ENCODE measurements at places on chromosomes 6 and 20.
A peak's percentile ranks its signal among the peaks of the same experiment; 100 is the strongest.

DNA sequence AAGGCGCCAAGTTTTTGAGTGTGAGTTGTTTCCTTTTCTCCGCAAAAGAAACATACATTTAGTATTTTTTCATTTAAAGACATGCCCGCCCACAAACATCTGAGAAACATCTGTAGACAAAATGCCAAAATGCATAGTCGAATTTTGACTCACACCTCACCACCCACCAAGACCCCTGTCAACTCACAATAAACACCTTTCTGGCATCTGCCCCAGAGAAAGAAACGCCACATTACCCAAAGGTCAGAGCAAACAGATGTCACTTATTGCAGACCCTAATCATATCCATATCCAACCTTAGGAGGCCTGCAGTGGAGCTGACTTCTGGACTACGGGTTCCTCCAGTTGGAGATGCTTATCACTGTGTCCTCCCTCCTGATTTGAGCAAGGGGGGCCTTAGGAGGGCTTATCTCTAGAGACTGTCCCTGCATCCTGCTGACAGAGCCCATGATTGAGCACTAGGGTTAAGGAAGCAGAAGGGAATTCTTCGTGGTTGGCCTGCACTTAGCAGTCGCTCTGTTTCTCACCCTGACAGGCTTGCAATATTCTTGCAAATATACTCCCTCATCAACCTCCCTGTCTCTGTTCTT lies 90.5 kb upstream of the TBX18 start:
- no peak for DNase-seq

GRCh38 chr20:44646641-44647274 lies 4.7 kb downstream of the ADA start:
- DNase-seq = peak; percentile 22

DNA sequence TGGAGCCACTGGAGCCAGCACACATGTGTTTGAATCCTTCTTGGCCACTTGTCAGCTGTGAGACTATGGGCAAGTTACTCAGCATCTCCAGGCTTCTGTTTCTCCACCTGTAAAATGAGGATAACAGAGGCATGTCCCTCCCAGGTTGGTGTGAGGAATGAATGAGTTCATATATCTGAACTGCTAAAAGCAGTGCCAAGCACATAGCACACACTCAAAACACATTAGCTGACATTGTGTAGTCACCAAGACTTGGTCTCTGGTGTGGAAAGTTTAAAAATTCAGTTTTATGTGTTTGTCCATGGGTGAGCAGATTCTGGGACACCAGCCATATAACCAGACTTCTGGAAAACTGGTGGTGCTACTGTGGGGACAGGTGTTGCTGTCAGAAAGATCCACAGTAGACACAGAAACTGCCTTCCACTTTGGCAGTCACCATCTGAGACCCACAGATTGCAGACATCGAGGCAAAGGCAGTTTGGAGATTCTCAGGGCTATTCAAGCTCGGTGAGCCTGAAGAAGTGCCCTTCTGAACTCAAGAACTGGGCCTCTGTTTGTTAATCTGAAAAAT lies 115.8 kb downstream of the MRPL14 start:
- no peak for DNase-seq

DNA sequence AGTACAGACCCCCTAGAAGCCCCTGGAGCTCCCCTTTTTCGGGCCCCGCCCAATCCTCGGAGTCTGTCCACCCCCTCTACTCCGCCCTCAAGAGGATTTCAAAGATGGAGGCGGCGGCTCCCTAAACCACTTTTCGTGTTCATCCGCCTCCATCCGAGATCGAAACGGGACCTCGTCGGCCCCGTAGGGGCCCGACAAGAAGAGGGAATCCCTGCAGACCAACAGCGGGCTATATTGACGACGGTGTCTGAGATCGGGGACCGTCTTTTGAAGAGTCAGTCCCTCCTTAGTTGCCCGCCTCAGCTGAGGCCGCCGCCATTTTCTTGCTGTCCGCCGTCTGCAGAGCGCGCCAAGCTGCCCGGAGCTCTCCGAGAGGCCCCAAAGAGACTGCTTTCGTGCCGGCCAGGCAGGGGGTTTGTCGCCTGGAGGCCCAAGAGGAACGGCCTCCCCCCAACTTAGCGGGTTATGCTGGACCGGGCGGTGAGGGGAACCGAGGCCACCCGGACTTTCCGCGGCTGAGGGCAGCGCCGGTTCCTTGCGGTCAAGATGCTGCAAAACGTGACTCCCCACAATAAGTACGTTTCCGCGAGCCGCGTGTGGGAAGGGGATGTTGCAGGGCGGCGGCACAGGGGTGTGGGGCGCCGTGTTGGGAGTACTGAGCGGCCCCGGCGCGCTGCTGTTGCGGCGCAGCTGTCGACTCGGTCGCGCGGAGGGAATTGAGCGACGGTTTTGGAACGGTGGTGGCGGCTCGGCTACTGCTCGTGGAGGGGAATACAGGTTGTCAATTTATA lies 4.2 kb downstream of the BRD2 start:
- peak; percentile 54 for DNase-seq

GRCh38 chr6:44043479-44044153 lies 83.6 kb downstream of the MRPL14 start:
- DNase-seq = no peak

GRCh38 chr6:127177030-127177922 lies 58.8 kb downstream of the RSPO3 start:
- no peak for DNase-seq

DNA sequence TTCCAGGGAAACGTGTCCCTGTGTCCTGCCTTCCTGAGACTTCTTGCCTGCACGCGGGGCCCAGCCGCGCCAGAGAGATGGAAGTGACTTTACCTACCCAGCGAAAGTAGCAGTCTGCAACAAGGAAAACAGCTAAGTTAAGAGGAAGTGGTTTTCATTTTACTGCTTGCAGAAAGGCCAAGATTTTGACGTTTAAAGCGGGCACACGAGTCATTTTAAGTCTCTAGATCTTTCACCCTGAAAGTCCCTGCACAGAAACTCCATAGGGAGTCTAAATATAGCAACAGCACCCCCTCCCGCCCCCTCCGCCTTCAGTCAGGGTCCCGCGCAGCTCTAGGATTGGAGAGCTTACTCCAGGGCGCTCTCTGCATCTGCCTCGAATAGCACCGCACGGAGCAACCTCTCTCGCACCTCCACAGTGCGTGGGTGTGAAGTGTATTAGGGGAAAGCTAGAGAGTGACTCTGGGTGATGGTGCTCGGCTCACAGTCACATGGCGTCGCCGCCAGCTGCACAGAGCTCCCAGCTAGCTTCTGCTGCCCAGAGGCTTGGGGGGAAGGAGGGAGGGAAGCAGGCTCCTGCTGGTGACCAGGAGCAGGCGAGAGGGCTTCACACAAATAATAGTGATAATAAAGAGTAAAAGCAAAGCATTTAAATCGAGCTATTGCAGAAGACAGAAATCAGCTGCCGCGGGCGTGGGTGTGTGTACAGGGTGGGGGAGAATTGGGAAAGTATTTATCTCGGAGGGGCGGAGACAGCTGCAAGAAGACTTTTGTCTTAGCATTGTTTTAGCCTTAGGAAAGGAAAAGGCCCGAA lies 1.8 kb upstream of the KCNQ5 start:
- DNase-seq = peak; percentile 87

GRCh38 chr20:24395151-24395550 lies 74.3 kb upstream of the SYNDIG1 start:
- no peak for DNase-seq

DNA sequence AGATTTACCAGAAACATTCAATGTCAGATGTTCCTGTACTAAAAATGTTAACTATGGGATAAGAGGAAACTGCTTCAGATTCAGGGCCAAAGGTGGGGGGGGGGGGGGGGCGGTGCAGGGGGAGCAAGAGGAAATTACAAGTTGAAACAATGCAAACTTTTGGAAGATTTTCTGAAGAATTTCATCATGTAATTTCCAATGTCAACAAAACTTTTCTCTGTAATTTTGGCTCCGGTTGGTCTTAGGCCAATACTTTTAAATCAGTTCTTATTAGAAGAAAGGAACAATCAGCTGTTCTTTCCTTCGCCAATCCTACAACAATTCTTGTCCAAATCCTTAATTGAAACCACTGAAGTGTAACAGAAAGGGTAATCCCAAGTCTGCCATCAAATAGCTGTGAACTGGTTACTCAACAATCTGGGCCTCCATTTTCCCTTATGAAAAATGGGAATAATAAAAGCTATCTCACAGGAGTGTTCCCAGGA lies 13.1 kb downstream of the UQCC1 start:
- no peak for DNase-seq

DNA sequence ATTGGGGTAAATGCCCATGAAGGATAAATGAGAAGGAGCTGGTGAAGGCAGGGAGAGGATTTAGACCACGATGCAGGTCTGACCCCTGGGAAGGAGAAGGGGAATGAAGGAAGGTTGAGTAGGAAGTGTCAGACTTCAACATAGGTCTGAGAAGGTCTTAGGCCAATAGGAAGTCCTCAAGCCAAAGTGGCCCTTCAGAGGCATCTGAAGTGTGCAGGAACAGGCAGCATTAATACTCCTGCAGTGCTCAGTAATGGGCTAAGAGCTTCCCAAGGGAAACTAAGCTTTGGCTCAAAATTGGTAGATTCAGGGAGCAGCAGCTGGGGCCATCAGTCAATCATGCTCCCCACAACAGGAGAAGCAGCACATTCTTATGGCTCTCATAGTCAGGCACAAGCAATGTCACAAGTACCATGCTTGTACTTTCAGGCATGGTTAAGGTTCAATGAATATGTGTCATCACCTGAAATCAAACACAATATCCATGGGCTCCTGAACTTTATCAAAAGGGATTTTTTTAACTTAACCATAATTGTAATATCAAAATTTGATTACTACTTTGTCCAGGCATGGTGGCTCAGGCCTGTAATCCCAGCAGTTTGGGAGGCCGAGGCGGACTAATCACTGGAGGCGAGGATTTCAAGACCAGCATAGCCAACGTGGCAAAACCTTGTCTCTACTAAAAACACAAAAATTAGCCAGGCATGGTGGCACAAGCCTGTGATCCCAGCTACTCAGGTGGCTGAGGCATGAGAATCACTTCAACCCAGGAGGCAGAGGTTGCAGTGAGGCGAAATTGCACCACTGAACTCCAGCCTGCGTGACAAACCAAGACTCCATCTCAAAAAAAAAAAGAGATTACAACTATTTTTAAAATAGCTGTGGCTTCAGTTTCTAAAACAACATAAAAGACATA lies 9.9 kb downstream of the RALGAPA2 start:
- no peak for DNase-seq

GRCh38 chr6:83597051-83597450 lies 84.7 kb downstream of the PRSS35 start:
- DNase-seq = no peak

DNA sequence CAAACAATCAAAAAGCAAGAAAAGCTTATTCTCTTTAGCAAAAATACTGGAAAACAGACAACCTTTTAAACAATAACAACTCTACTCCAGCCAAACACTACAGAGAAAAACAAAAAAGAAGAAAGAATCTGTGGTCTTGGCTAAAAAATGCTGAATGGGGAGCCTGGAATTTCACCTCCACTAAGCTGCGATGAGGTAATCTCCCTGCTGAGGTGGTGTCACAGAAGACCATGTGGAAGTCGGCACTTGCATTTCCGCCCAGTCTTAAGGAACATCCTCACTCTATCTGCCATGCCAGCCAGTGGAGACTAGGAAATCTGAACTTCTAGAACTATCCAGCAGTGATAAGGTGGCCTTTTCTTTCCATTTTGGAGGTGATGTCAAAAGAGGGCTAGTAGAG lies 1026.8 kb upstream of the EPHA7 start:
- no peak for DNase-seq

DNA sequence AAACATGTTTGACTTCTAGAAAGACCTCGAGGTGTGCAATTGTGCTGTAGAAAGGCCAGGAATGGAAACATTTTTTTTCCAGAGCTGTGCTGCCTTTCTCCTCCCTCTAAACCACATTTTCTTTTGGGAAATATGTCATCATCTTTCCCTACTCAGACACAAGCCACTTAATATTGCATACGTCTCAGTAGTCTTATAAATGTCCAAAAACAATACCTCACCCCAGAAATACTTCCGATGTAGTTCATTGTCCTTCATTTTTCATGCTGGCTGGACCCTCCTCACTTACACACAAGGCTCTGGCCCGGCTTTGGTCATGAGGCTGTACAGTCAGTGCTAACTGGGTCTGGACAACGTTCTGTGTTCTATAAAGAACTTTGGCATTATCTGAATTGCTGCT lies 126.4 kb downstream of the SCML4 start:
- DNase-seq = no peak

Data from stimulated activated CD4-positive, alpha-beta T cell treated with anti-CD3 and anti-CD28 coated beads, Interleukin-4, amount 100 ng/mL, for 24 hours (primary cell).